Skin of body (tissue), 3 donors: ENCODE measurements at places on chromosomes 11 and 22. TPM values are rescaled to one million over a fixed set of nuclear protein-coding genes. Genes with fewer than 3 reads are reported as not detected.

OR2AT4 gene
- total RNA-seq = not detected

C22orf42 gene
- not detected for total RNA-seq

DNA sequence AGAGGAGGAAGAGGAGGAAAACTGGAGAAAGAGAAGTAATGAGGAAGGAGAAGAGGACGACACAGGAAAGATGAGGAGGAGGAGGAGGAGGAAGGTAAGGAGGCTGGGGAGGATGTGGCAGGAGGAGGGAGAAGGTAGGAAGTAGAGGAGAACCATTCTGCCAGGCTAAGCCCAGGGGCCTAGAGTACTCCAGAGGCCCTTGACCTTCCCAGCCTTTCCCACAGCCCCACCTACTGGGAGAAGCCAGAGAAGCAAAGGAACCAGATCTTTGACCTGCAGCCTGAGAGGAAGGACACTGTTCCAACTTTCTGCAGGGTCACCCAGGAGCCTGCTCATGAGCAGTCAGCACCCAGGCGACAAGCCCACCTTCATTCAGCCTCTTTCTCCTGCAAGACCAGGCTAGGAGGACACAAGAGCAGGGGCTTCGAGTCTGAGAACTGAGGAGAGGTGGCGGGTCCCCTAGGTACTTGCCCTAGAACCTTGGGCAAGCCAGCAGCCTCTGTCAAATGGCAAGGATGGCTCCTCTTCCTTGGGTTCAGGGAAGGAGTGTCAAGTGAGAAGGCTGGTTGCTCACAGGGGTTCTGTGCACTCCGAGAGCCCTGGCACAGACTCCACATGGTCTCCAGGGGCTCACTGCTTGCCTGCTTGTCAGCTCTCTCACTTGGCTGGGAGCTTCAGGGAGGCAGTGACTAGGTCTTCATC, 27.9 kb upstream of the OAF start:
- no peak for DNase-seq

- DNase-seq = no peak
Observed at GRCh38 chr11:68870470-68870869, 28.8 kb upstream of the CPT1A start.

DNA sequence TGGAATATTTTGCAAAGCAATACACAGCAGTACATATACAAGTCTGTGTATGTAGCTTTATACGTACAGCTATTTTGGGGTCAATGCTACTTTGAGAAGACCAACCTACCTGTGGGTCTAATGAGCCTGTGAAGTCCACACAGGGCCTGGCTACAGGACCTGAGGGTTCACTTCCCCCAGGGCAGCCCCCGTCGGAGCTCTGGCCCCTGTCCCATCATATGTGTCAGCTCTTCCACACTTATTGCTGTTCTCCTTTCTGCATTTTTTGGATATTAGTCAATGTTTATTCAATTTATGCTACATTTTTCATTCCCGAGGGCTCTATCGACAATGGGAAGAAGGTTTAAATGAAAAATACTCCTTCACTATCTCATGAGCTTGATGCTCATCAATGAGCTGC, 1473.6 kb downstream of the BRD1 start:
- no peak for DNase-seq

DNA sequence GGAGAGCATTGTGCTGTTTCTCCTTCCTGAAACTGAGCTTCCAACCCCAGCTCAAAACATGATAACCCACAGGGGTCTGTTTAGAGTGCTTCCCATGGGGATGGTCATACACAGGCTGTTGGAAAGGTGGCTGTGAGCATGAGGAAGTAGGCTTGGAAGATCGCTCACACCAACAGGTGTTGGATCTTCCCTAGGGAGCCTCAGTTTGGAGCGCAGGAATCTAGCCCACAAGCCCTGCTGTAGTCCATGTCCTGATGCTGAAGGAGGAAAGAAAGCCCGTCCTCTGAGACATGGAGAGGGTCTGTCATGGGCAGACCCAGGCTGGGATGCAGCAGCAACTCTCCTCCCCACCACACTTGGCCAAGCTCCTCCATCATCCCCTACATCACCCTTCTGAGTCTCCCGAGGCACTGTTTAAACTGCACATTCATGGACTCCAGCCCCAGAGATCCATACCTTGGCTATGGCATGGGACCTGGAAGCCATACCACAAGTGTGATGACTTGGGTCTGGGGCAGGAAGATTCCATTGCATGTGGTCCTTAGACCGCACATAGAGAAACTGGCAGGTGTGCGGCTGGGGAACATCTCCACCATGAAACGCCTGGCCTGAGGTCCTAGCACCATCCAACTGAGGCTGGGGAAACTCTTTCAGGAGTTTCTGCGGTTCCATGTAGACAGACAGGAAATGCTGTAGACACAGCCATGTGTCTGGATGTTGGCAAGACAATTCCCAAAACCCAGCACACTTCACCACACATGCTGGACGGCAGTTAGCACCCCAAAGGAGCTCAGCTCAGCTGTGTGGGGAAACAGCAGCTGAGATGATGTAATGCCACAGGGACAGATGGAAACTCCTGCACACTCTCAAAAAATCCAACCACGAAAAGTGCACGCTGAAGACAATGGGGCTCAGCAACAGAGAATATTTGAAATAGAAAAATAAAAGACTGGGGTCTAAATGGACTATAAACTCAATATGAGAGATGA, 27.6 kb upstream of the TTC12 start:
- peak; percentile 87 for DNase-seq

DNA sequence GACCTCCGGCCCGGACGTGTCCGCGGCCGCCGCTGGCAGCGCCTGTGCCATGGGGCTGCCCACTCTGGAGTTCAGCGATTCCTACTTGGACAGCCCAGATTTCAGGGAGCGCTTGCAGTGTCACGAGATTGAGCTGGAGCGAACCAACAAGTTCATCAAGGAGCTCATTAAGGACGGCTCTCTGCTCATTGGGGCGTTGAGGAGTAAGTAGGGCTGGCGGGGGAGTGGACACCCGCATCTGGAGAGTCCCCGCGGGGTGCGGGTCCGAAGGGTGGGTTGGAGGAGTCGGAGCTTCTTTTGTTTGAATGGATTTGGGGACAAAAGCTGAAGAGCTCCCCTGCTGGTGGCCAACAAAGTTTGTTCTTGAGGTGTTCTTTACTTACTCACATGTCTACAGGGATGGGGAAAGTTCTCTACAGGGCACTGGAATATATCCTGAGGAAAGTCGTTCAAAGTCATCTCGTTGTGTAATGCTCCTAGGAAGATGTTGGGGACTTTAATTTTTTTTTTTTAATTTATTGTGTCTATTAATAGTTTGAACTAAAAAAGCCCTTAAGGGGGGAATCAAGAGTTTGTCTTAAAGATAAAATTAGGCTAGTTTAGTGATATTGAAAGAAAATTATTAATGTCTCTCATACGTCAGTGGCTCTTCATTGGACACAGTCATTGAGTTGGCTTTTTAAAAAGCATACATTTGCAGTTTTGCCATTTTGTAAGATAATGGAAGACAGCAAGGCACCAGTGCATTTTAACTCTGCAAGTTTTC, 725 bp downstream of the ARHGAP42 start:
- peak; percentile 80 for DNase-seq

- no peak for DNase-seq
Observed at GRCh38 chr11:35735903-35736302, 73.3 kb downstream of the TRIM44 start.
